CD4-positive, alpha-beta T cell treated with Interleukin-17A for 4 hours (primary cell): ENCODE measurements at places on chromosomes 2 and 18.

DNA sequence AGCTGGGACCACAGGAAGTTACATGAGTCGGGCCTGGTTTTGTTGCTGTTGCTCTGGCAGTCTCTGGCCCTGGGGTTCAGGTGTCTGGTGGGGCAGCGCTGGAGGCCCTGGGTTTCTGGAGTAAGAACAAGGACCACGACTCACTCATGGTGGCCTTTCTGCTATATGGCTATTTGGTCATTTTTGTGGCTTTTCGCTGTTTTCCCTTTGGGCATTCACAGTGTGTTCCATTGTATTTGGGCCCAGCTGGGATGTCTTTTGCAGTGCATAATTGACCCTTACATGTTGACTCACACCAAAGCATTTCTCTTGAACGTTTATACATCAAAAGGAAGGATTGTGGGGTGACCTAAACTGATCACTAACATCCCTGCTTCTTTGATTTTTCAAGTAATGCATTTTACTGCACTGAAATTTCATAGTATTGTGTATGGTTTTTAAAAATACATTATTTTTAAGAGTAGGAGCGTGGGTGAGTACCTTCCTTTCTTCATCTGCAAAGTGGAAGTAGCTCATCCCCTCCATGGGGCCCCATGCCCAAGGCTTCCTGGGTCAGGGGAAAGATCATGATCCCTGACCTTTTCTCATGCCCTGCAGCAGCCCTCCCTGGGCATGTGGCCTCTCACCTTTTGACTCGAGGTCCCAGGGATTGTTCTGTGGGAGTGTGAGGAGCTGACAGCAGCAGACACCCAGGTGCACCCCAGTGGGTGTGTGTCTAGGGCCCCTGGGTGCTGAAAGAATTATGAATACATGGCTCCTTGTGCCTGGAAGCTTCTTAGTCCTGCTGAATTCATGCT, 225.5 kb downstream of the AGAP1 start:
- DNase-seq = no peak

- DNase-seq = no peak
These were observed 92.7 kb downstream of the BCL11A start for GRCh38 chr2:60460577-60461420.

DNA sequence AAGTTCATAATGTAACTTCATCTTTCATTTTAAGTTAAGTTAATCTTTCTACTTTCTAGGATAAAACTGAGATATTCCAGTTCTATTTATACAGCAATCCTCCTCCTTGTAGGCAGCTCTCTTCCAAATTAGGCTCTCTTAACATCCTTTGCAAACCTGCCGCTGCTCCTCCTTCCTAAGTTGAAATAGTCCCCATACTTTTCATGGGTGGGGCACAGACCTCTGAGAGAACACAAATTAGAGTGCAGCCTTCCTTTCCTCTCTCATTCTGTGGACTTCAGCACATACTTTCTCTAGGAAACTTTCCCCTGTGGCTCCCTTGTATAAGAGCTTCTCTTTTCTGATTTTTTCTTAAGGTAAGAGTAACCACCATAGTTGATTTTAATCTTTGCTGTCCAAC, 28.3 kb downstream of the TWSG1 start:
- DNase-seq = no peak

GRCh38 chr2:199456383-199457146, 1.2 kb downstream of the SATB2 start:
- DNase-seq = no peak

GRCh38 chr2:156321243-156321904, 11.1 kb downstream of the NR4A2 start:
- peak; percentile 52 for DNase-seq

- DNase-seq = no peak
These were observed 503.6 kb downstream of the ARHGAP15 start for GRCh38 chr2:143632751-143633374.

GRCh38 chr2:207503234-207503633, 26.5 kb upstream of the CREB1 start:
- DNase-seq = no peak

- no peak for DNase-seq
These were observed 81.2 kb downstream of the UGGT1 start for GRCh38 chr2:128172191-128172590.

DNA sequence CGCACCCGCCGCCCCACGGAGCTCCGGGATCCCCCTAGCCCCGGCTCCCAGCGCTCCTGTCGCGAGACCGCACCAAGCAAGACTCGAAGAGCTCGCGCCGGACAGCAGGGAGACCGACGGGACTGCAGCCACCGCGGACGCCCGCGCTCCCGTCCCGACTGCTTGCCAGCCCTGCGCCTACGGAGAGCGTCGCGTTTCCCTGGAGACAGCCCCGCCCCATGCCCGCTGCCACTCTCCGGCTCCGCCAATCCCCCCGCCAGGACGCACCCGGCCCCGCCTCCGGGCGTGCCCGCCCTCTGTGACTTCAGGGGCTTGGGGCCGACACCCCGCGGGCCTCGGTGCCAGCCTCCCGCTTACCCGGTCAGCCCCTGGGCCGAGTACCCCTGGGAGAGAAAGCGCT, at the start of gene ANKMY1:
Gene ANKMY1 (minus strand): TSS at position 181 of the 400 bp plus-strand sequence. CDS start 653 bp downstream, outside the sequence.
- peak; percentile 83 for DNase-seq

DNA sequence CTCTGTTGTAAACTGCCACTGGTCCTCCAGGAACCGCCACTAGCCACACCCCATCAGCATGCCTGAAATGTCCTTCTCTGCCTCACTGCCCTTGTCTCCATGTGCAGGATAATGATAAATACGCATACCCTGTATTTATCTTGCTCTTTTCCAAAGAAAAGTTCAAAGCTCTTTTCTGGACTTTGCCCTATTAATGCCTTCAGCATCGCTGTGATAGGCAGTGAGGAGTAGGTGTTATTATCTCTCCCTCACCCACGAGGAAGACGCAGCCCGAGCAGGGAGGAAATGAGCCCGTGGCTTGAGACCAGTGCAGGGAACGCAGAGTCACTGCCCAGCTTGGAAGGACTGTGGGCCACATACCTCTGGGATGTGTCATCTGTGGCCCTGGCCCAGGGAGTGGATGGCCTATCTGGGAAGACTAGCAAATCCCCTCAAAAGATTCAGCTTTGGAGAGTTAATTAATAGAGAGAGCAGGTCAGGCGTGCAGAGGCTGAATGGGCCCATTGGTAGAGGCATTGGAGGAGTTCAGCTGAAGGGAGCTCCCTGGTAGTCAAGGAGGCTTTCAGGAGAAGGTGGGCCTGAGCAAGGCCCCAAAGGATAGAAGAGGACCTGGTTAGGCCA, 39.5 kb upstream of the MCFD2 start:
- DNase-seq = no peak

DNA sequence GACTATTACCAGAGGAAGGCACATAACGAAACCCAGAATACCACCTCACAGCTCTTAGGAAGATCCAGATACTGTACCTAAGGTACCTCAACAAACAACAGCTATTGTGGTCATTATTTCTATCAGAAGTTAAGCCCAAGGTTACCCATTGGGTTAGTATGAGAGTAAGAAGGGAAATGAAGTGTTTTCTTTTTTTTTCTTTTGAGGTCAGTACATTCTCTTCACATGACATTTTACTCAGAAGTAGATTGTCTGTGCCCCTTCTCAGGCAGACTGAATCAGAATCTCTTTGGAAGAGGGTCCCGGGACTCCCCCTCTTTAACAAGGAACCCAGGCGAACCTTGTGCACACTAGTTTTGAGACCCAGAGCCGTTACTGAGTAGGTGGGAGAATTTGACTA, 233.7 kb upstream of the CXCR4 start:
- no peak for DNase-seq

- no peak for DNase-seq
These were observed 8.5 kb downstream of the CIB4 start for GRCh38 chr2:26632624-26633185.

DNA sequence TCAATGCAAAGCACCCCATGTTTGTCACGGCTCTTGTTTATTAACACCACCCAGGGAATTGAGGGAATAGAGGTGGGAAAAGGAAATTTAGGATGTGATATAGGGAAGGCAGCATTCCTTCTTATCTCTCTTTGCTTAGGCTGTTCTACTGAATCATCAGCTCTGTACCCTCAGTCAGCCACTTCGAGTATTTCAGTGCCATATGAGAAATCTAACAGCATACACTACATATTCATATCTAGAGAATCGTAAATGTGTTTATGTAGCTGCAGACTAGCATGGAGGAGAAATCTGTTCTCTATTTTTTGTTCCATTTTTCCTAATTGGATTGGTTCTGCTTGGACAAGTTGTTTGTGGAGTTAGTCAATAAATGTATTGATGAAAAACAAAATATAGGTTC, 187.8 kb downstream of the CTNNA2 start:
- DNase-seq = no peak
